Osteoblast (primary cell): ENCODE measurements at places on chromosomes 16 and 17. TPM values are rescaled to one million over a fixed set of nuclear protein-coding genes. Genes with fewer than 3 reads are reported as not detected.

Gene ACAP1
- total RNA-seq, result 0.59 TPM in 1 of 2 replicates, not detected in the other

Gene TMEM238L
- total RNA-seq, result not detected in 2 replicates

Gene ADCY7
- 49.5 and 51.0 TPM in 2 replicates for total RNA-seq

Gene TBC1D3H
- total RNA-seq, result not detected in 2 replicates

Gene NPIPA8
- total RNA-seq, result not detected in 2 replicates

Gene SPN
- total RNA-seq, result under 0.01 TPM in 1 of 2 replicates, not detected in the other

Gene GAS7
- total RNA-seq, result 1.8 and 3.6 TPM in 2 replicates

Gene EPX
- total RNA-seq, result not detected in 2 replicates

Gene SLC38A8
- not detected in 2 replicates for total RNA-seq

DNA sequence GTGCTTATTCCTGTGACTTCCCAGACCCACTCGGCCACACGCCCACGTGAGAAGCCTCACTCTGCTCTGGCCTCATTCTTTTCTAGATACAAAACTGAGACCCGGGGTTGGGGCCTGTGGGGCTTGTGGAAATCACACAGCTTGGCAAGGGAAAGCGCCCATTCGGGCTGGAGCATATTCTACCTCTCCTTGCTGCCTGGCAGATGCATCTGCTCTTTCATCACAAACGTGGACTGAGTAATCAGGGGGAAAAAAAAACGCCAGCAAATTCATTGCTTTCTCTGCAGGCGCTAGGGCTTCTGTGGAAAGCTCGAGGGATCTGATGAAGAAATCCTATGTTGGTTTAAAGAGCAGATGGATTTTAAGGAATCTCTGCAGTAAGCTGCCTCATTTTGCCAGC lies 44.4 kb downstream of the DNAH9 start:
- DNase-seq, result no peak

DNA sequence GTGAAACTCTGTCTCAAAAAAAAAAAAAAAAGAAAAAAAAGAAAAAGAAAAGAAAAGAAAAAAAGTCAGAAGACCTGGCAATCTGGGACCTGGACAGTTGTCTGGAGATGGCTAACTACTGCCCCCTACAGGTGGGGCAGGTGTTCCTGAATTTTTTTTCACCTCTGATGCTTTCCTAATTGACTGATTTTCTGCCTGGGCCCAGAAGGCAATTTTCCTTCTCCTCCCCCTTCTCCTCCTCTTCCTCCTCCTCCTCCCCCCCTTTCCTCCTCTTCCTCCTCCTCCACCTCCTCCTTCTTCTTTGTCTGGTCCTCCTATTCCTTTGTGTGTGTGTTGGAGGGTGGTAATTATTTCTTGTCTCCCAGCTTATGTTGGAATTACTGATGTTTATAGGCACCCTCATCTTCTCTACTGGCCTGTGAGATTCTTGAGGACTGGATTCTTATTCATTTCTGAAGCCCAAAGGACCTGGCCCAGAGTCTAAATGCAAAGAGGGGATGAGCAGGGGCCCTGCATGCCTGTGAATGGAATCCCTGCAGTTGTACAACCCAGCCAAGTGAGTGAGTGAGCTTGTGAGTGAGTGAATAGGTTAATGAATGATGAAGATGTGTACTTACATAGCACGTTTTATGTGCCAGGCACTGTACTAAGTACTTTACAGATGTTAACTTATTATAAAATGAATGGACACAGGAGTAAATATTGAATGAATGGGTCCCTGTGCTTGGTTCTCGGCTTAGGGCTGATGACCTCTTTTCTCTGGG lies 26.9 kb downstream of the IRX5 start:
- peak; percentile 56 for DNase-seq

DNA sequence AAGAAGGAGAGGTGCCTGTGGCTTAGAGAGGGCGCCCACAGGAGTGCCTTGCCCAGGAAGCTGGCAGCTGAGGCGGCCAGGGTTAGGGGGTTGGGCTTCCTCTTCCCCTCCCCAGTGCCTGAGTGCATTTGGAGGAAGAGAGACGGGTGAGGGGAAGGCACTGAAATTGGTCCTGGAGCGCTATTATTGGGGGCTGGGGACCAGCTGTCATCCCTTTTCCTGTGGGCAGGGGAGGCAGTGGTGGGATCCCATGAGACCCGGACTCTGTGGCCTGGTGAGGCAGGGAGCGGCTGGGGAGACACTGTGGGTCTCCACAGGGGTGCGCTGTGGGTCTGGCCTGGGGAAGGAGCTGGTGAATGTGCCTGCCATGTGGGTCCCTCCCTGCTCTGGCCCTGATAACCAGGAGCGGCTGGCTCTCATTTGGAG lies 259.7 kb downstream of the SEC14L1 start:
- DNase-seq, result peak; percentile 94

- DNase-seq, result peak; percentile 93
Observed at GRCh38 chr16:9138731-9139501, 47.5 kb downstream of the HAPSTR1 start.

- DNase-seq, result no peak
Observed at GRCh38 chr16:4987580-4988374, 29.6 kb downstream of the SEC14L5 start.

DNA sequence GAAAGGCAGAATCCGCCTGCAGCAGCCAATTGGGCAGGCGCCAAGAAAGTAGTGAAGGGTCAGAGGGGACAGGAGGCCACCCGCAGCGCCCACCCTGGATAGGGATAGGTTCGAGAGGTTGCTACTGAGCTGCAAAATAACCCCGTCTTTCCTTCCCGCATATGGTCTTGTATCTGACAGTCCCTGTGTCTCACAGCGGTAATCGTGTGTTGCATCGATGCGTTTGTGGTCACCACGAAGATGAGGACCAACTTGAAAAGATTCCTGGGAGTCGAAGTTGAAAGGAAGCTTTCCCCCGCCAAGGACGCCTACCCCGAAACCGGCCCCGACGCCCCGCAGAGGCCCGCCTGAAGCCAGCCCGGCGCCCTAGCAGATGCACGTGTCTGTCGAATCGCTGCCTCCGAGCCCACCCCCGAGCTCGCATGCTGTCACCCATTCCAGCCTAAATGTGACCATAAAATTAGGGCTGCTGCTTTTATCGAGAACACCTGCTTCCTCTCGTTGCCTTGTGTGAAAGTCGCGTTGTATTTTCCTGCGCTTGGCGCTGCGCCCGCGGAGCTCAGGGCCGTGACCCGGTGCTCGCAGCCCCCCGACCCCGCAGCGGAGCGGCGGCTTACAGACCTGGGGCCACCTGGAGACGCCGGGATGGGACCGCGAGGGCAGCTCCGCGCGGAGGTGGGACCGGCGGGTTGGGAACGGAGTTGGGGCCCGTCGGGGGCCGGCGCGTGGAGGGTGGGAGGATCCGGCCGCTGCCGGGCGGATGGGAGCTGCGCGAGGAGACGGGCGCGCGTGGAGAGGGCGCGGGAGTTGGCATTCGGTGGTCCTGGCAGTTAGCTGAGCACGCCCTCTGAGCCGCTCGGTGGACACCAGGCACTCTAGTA lies at the start of gene CMTM2:
CMTM2 (plus strand) TSS at position 813 of the 881 bp plus-strand sequence. CDS start 145 bp downstream, outside the sequence.
- no peak for DNase-seq

- peak; percentile 98 for DNase-seq
Observed at GRCh38 chr16:67542464-67542863, 13.8 kb downstream of the RIPOR1 start.

DNA sequence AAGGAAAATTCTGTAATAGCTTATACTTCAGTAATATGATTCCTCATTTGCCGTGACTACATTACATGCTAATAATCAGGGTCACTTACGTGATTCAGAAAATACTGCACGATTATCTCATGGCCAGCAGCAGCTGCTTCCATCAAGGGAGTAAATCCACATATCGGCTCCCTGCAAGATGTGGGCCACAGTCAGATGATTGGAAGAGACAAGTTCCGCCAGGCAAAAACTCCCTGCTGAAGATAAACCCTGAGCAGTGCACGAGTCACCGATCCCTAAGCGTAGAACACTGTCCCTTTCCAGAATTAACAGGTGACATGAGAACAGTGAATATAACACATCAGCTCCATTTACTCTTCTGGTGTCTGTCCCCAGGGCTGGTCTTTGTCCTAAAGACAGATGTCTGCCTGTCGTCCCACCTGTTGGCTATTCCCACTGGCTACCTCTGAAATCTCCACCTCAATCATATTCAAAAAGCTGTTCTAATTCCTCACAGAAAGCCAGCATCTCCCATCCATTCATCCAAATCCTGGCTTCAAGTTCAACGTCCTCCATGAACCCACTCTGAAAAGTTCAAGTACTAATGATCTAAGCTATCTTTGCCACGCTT lies 9.3 kb downstream of the ANKS3 start:
- DNase-seq, result peak; percentile 18

DNA sequence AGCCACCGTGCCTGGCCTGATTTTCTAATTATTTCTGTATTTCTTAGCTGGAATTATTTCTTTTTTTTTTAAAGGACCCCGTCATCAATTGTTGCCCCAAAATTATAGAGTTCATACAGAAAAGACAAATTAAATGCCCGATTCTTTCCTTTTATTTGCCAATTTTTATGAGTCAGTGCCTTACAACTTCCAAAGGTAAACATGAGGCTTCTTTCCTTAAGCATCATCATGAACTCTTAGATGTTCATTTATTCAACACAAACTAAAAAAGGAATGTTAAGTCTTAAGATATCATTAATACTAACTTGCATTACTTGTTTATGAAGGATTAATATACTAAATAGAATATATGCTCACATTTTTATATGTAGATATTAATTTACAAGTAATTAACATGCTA lies 7.2 kb upstream of the ARHGDIA start:
- peak; percentile 26 for DNase-seq

GRCh38 chr17:29870836-29871465 lies 59.1 kb downstream of the SSH2 start:
- no peak for DNase-seq

- no peak for DNase-seq
Observed at GRCh38 chr17:2138318-2138717, 83.4 kb downstream of the HIC1 start.

DNA sequence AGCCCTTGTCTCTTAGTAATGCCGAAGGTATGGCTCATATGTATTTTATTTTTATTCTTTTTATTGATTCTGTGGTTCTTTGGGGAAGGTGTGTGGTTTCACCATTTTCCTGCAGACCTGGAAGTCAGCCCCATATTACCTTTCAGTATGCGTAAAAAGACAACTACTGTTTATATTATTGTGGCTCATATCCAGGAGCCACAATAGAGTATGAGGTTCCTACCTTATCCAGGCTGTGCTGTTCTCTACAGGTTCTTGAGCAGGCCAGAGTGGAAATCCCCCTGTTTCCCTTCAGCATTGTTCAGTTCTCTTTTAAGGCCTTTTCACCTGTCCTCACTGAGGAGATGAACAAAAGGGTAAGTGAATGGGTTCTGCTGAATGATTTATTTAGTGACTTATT lies 33.2 kb downstream of the REXO5 start:
- no peak for DNase-seq

DNA sequence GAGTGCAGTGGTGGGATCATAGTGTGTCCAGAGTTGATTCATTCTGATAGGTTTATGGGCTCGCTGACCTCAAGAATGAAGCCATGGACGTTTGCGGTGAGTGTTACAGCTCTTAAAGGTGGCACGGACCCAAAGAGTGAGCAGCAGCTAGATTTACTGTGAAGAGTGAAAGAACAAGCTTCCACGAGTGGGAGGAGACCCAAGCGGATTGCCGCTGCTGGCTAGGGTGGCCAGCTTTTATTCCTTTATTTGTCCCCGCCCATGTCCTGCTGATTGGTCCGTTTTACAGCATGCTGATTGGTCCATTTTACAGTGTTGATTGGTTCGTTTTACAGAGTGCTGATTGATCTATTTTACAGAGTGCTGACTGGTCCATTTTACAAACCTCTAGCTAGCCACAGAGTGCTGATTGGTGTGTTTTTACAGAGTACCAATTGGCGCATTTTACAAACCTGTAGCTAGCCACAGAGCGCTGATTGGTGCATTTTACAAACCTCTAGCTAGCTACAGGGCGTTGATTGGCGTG lies 17.5 kb downstream of the CACNG4 start:
- DNase-seq, result no peak

DNA sequence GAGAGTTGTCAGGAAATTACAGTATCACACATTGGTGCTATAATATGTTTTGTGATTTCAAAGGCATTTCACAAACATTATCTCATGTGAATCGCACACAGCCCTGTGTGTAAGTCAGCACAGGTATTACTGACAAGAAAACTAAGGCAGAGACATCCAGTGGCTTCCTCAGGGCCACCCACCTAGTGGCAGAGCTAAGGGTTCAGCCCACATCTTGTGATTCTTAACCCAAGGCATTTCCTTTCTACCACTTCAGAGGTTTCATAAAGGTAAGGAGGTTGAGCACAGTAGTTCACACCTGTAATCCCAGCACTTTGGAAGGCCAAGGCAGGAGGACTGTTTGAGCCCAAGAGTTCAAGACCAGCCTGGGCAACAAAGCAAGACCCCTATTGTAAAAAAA lies 58.2 kb downstream of the STX8 start:
- DNase-seq, result no peak

DNA sequence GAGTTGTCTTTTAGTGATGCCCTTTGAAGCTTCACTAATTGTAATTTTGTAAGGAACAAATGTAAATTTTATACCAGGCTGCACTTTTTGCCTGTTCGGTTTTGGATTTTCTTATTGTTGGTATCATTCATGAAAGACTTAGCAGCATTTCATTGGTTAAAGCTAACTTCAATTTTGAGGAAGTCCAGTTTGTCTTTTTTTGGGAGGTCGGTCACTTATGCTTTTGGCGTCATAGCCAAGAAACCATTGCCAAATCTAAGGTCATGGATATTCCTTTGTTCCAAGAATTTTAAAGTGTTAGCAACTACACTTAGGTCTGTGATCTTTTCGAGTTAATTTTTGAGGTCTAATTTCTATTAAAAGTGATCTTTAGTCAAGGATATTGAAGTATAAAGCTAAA lies 77.1 kb downstream of the PRKCA start:
- DNase-seq, result no peak

DNA sequence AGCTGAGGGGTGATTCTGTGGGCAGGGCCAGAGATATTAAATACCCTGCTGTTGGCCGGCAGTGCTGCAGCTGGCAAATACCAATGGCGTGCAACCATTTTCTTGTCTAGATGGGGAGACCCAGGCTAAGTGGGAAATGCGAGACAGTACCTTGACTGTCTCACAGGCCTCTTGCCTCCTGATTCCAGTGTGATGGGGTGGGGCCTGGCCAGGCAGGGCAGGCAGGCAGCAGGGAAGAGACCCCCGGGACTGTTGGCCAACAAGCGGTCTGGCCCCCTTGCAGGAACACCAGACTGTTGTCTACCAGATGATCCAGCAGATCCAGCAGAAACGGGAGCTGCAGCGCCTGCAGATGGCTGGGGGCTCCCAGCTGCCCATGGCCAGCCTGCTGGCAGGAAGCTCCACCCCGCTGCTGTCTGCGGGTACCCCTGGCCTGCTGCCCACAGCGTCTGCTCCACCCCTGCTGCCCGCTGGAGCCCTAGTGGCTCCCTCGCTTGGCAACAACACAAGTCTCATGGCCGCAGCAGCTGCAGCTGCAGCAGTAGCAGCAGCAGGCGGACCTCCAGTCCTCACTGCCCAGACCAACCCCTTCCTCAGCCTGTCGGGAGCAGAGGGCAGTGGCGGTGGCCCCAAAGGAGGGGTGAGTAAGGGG lies 5.7 kb upstream of the CISD3 start:
- DNase-seq, result no peak

GRCh38 chr17:44877121-44877520 lies 22.1 kb downstream of the EFTUD2 start:
- no peak for DNase-seq

DNA sequence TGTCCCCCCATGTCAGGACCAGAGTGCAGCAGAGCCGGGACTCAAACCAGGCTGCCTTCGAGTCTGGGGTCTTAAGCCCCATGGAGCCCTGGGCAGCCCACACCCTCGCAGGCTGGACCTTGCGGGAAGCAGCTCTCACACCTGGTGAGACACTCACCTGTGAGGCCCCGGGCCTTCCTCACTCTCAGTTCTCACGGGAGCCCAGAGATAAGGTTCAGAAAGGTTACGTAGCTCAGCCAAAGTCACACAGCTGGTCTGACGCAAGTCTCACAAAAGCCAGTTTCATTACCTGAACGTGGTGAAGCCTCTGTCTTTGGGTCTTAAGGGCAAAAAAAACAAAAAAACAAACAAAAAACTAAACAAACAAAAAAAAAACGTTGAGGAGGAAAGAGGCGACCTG lies 32.8 kb upstream of the SSTR5 start:
- DNase-seq, result no peak
